Vagina (tissue), 2 donors: ENCODE measurements at places on chromosomes 2 and 18. TPM values are rescaled to one million over a fixed set of nuclear protein-coding genes. Genes with fewer than 3 reads are reported as not detected.
A peak's percentile ranks its signal among the peaks of the same experiment; 100 is the strongest.

PROKR1 gene
- not detected for total RNA-seq

DNA sequence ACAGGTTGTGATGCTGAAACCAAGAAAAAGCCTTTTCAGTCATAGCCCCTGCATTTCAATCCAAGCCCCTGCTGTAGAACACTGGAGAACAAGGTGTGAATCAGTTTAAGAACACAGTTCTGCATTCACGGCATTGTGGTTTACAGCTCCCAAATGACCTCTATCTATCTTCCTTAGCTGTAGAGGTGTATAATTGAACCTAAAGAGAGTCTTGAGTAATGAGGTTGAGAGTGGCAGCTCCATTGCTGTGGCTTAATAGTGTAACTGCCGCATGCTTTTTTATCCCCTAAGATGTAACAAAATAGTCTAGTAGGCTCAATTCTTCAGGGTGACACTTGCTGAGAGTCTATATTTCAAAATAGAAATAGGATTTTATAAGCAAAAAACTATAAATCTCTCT lies 121.3 kb upstream of the EPHA4 start:
- DNase-seq: no peak

DNA sequence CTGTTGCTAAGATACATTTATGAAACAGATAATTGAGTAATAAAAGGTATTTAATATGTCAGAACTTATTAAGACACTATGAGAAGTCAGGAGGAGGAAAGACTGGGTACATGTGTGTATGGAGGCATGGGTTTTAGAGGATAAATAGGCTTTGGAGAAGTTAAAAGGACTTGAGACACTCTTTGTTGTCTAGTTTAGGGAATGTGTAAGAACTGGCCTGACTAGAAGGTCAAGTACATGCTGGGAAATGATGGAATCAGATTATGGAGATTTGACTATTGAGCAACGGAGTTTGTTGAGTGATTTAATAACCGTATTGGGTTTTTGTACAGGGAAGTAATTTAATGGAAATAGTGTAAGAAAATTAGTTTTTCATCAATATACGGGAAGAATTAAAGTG lies 28.2 kb upstream of the SPDYA start:
- DNase-seq: no peak

- DNase-seq: no peak
These were observed 7.9 kb upstream of the NR4A2 start for GRCh38 chr2:156340377-156340776.

DNA sequence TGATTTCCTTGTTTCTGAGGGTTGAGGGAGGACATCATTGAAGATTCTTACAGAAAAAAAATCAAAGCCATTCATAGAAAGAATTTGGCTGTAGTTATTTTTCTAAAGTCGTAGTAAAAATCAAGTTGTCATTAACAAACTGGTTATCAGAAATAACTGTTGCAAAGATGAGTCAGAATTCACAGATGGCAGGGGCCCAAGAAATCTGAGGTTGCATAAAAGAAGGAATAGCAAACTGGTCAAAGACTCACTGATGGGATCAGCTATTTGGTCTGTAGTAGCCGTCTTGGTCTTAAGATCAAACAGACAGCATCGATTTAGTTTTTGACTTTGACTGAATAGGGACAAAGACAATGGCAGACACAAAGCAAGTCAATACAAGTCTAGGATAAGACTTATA lies 334.3 kb downstream of the FIGN start:
- no peak for DNase-seq

GRCh38 chr2:18178736-18179349 lies 300.4 kb downstream of the KCNS3 start:
- no peak for DNase-seq

ACMSD gene
- not detected for total RNA-seq

DNA sequence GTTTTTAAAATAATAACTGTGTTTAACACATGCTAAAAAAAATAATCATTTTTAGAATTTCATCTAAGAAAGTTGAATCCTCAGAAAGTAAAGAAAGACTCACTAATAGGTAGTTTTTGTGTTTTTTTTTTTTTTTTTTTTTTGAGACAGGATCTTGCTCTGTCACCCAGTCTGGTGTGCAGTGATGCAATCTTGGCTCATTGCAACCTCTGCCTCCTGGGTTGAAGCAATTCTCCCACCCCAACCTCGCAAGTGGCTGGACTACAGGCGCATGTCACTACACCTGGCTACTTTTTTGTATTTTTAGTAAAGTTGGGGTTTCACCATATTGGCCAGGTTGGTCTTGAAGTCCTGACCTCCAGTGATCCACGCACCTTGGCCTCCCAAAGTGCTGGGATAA lies 7.1 kb downstream of the CKAP2L start:
- no peak for DNase-seq

GRCh38 chr2:28274911-28275685 lies 117.6 kb upstream of the FOSL2 start:
- no peak for DNase-seq

ALKAL2 gene
- total RNA-seq: 17.4 TPM

GPR75 gene
- 5.4 TPM for total RNA-seq

- DNase-seq: no peak
These were observed 319.0 kb upstream of the KLHL29 start for GRCh38 chr2:23065936-23066335.

DNA sequence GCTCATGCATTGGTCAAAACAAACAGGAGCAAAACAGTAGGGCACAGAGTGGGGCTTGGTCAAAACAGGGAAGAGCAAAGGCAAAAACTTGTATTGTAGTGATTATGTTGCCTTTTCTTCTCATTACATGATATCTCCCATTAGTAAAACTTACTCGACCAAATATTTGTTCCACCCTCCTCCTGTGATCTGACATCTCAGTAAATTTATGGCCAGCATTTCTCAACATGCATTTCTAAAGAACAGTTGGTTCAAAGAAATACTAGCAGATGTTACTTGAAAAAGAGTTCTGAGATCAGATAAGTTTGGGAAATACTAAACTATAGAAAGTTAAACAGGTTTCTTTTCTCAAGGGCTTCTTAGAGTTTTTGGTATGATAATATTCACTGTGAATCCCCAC lies 423.1 kb downstream of the FIGN start:
- no peak for DNase-seq

DNA sequence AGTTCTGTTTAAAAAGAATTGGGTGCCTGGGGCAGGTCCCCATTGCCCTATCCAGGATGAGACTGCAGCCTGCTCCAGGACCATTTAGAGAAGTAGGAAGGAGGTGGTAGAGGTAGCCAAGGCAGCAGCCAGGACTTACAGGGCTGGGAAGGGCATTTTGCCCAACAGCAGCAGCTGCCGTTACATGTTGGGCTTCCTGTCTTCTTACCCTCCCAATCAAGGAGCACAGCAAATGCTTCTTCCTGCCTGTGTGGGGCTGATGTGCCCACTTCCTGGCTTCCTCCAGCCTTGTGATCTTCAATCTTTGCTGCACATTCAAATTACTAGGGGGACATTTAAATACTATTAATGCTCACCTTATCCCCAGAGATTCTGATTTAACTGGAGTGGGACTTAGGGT lies 112.0 kb downstream of the QPCT start:
- DNase-seq: no peak

- DNase-seq: no peak
These were observed 4.5 kb downstream of the SLC23A3 start for GRCh38 chr2:219165058-219165911.

ABCB11 gene
- not detected for total RNA-seq

DNA sequence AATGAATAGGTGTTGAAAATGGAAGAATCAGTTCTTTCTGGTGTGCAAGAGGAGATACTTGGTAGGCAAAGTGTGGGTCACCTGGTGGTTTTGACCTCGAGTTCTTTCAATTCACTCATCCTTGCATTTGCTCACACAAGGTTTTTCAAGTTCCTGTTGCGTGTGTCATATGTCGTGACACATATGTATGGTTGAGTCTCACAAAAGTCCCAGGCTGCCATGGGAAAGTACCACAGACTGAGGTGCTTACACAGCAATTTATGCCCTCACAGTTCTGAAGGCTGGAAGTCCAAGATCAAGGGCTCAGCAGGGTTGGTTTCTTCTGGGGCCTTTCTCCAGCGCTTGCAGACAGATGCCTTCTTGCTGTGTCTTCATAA lies 64.4 kb downstream of the NCK2 start:
- peak; percentile 56 for DNase-seq

GRCh38 chr2:119760237-119760955 lies 674 bp downstream of the PTPN4 start:
- no peak for DNase-seq

DNA sequence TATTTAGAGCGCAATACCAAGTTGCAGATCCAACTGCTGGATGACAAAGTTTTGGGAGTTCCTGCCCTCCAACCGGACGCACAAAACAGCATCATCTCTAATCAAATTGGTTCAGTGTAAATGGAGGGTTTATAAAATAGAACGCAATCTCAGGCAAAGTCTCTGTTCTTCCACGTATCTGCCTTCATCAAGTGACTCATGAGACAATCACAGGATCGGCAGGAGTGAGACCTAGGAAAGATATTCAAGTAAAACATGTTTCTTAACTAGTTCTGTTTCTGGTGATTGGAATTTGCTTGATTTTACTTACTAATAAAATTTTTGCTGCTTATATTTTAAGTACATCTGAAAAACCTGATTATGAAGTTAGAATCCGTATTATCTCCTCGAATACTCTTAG lies 7.6 kb downstream of the FZD5 start:
- no peak for DNase-seq

DNA sequence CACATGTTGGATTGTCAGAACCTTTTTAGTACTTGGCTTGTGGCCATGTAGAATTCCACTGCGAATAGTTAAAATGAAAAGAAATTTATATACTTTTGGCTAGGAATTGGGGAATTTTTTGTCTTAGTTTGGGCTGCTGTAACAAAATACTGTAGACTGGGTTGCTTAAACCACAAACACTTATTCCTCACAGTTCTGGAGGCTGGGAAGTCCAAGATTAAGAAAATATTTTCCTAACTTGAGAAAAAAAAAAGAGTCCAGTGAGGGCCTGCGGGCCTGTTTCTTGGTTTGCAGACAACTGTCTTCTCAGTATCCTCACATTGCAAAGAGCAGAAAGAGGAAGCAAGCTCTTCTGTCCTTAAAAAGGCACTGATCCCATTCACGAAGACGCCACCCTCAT lies 81.9 kb downstream of the CD226 start:
- no peak for DNase-seq

ALPP gene
- not detected for total RNA-seq

GRCh38 chr18:13211534-13211933 lies 7.0 kb upstream of the LDLRAD4 start:
- no peak for DNase-seq

DNA sequence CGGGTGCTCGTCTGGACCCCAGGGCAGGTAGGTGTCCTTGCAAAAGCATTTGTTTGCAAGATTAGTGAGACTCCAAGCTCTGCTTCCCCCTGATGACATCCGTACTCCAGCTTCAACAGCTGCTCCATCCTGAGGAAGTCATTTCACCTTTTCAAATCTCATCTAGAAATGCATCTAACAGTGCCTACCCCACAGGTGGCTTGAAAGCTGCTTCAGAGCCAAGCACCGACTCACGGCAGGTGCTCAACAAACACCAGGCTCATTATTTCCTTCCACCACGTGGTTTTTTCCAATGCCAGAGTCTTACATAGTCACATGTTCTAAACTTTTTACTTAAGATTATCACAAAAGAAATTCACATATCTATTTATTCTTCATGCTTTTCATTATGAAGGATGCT lies 31.9 kb downstream of the CNGA3 start:
- no peak for DNase-seq
